ENCODE measurements at places on chromosomes 12 and 14.

DNA sequence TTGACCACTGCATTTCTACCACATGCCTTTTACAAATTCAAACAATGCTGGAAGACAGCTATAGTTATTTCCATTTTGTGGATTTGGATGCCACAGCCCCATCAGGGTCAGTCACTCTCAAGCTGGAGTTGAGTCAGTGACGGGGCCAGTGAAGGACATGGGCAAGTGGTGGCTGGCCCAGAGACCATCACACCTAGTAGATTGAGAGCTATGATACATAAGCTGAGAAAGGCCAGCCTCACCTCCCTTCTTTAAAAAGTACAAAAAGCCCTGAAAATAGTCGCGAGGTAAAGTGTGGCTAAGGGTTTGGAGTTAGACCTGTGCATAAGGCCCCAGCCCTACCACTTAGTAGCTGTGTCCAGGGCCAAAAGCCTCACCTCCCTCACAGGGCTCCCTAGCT lies 4.1 kb downstream of the KCTD10 start:
- no peak for DNase-seq

- DNase-seq = no peak
Observed at GRCh38 chr12:110079477-110080400, 31.4 kb upstream of the C12orf76 start.

DNA sequence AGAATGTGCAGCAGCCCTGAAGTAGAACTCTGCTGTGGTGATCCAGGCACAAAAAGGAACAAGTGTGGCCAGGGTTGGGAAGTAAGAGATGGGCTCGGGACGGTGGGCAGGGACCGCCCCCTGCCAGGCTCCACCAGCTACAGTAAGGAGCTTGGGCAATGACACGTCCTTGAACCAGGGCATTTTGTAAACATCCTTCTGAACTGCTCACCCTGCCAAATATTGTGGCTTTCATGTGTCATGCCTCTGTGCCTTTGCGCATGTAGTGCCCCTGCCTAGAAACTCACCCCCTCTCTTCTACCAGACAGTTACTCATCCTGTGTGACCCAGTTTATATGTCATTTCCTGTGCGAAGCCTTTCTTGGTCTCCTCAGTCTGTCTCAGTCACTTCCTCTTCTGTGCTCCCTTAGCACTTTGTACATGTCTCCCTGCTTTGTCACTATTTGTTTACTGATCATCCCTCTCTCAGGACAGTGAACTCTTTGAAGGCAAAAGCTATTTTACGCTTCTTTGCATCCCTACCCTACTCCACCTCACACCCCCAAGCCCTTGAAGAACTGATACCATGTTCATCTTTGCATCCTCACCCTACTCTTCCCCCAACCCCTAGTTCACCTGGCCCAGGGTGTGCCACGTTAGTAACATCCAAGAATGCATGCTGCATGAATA lies 108.9 kb upstream of the PLEKHG7 start:
- peak; percentile 87 for DNase-seq

DNA sequence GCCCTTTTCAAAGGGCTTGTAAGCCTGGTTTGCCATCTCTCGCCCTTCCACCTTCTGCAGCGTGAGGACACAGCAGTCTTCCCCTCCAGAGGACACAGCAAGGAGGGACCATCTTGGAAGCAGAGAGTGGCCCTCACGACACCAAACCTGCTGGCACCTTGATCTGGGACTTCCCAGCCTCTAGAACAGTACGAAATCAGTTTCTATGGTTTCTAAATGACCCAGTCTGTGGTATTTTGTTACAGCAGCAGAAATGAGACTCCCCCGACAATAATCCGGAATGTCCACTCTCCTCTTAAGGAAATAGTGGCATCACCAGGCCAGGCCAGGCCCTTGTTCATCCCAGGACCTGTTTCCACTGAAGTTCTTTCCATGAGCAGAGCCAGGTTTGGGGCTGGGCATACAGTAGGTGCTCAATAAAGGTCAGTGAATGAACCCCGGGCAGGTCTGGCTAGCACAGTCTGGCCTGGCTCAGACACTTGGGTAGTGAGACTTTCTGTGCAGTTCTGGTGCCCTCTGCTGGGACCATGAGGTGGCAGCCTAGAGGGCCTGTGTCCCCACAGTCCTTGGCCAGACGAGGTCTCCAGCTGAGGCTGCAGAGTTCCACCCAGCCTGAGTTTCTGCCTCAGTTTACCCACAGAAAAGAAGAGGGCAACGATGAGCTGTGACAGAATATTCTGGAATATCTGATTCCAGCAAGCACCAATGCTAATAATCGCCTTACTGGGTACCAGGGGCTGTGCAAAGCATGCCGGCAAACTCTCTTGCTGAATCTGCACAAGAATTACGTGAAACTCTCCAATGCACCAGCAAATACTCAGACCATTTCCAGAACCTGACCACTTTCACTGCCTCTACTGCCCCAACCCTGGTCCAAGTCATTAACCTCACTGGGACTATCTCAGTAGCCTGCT lies 14.0 kb downstream of the ABCB9 start:
- DNase-seq = no peak

DNA sequence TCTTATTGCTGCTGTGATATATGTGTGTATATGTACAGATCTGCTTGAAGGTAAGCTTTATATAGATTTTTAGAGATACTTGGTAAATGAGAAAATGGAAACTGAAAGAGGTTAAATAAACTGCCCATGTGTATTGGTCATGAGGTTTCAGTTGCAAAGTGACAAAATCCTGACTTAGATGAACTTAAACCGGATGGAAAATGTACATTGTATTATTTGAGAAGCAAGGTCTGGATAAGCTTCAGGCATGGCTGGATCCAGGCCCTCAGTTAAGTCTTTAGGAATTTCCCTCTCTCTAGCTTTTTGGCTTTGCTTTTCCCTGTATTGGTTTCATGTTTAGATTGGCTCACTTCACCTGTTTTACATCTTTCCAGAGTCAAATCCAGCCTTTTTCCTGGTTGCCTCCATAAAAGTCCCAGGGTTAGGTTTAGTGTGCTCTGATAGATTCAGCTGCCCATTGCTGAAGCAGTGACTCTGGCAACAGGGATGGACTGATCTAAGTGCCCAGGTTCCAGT lies 21.0 kb upstream of the MAP1LC3B2 start:
- no peak for DNase-seq

DNA sequence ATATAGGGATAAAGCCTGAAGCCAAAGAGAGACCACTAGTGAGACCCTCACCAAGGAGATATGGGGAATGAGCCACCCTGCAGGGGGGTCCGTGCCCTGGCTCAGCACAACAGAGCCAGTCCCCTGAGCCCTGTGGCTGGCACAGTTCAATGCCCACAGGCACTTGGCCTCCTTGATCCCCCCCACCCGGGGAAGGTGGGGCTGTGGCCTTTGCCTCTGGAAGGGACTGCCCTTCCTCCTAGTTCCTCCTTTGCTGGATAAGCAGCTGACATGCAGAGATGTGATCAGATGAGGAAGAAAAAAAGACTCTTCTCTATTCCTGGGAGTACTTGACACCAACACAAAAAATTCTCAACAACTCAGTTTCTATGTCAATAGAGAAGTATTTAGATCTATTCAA lies 19.9 kb downstream of the TTC7B start:
- DNase-seq = no peak

DNA sequence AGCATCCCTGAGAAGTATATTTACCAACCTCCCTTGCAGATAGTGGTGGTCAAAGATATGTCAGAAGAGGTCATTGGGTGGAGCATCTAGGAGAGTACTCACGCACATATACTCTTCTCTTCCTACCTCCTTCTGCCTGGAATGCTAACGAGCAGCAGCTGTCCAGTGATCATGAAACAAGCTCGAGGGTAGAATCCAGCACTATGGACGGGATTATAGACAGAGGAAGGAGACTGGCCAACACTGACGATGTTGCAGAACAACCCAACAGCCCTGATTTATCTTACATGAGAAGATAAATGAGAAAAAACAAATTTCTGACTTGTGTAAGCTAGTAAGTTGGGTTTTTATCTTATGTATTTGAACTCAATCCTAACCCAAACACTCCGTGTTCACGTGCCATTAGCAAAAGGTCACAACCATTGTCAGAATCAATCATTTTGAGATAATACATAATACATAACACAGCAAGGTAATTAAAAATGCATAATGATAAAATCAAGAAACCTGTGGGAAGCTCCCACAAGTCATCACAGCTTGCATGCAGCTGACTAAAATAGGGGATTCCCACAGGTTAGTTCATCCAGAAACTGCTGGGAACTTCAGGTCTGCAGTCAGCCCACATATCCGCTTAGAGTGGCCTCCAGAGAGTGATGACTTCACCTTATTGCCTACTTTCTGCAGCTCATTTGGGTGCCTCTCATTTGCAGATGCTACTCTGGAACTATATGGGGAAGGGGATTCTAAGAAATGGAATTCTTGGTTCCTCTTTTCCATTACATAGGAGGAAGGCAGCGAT lies 36.3 kb upstream of the STK38L start:
- DNase-seq = no peak

DNA sequence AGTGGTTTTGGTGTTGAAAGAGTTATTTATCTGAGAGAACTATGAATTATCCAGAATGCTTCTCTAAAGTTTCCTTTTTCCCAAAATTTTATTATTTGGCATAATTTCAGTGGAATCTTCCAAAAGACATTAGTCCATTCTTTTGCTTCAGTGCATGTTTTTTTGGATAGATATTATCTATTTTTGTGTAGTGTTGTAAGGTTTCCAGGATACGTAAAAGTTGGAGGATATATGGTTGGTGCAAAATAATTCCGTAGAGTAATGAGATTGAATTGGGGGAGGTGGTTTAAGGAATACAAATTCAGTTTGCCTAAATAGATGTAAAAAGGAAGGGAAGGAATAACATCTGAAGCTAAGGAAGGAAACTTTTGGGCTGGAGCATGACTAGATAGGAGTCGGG lies 186.6 kb downstream of the RGS6 start:
- DNase-seq = no peak

- peak; percentile 35 for DNase-seq
Observed at GRCh38 chr14:55430024-55430690, 10.3 kb downstream of the TBPL2 start.

All from HS-5 (cell line).